ENCODE measurements at places on chromosomes 2 and 18.
A peak's percentile ranks its signal among the peaks of the same experiment; 100 is the strongest.

- no peak for DNase-seq
Measured at GRCh38 chr18:13610555-13611141, 115.7 kb downstream of the FAM210A start.

GRCh38 chr2:30653847-30654246, 153.4 kb downstream of the CAPN13 start:
- DNase-seq, result no peak

DNA sequence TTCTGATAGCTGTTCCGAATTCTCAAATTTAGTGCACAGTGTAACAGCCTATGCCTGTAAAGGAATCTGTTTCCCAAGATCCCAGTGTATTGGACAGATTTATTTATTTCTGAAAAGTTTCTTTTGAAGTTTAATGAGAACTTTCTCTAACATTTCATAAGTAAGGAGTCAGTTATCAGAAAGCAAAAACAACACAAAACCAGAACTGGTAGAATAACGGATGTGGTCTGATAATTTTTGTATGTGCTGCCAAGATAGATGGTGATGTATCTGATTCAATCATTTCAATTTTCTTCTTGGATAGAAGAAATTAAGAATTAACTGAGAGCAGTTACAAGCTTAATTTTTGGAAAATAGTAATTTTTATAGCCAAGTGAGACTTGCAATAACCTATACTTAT, 374.3 kb downstream of the SOCS6 start:
- no peak for DNase-seq

GRCh38 chr2:105405291-105405690, 6.4 kb upstream of the FHL2 start:
- no peak for DNase-seq

GRCh38 chr2:181770150-181770549, 89.8 kb upstream of the NEUROD1 start:
- no peak for DNase-seq

DNA sequence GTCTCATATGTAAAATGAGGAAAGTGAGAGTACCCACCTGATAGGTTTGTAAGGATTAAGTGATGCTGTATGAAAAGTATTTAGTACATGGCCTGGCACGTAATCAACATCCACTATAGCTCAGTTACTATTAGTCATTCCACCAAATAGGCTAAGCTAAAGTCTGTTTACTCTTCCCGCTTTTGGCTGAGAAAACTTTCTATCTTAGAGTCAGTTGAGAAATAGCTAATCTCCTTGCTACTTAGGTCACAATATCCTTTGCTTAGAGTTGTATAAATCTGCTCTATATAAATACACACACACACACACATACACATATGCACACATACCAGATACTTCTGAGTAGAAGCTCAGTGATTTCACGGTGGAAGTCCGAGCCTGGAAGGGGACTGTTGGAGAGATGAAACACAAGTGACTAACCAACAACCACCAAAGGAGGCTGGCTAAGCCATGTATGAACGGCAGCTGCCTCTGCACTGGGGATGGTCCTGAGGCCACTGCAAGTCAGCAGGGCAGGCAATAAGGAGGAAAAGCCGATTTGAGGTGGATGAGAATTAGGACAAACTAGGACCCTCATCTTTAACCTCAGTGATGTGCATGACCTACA, 104.6 kb upstream of the EPHA4 start:
- DNase-seq, result no peak

GRCh38 chr18:7889515-7889914, 322.4 kb downstream of the PTPRM start:
- DNase-seq, result no peak

DNA sequence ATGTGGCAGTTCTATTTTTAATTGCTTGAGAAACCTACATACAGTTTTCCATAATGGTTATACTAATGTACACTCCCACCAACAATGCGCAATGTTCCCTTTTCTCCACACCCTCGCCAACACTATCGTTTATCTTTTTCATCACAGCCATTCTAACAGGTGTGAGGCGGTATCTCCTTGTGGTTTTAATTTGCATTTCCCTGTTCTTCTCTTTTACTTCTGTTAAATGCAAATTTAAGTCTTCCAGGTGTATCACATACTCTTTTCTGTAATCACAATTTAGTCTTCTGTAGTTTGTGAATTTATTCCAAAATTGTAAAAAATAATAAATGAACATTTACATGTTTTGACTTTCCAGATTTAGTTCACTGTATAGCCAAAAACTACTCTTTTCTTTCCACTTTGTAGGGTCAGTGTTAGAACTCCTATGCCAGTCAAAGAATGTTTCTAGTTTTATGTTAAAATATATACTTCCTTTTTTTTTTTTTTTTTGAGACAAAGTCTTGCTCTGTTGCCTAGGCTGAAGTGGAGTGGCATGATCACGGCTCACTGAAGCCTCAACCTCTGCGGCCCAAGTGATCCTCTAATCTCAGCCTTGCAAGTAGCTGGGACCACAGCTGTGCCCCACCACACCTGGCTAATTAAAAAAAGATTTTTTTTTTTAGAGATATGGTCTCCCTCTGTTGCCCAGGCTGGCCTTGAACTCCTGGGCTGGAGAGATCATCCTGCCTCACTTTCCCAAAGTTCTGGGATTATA, 15.4 kb upstream of the ACYP2 start:
- no peak for DNase-seq

- DNase-seq, result peak; percentile 13
Measured at GRCh38 chr2:167140767-167141166, 252.5 kb downstream of the XIRP2 start.

GRCh38 chr2:198857246-198857645, 600.5 kb downstream of the SATB2 start:
- DNase-seq, result no peak

DNA sequence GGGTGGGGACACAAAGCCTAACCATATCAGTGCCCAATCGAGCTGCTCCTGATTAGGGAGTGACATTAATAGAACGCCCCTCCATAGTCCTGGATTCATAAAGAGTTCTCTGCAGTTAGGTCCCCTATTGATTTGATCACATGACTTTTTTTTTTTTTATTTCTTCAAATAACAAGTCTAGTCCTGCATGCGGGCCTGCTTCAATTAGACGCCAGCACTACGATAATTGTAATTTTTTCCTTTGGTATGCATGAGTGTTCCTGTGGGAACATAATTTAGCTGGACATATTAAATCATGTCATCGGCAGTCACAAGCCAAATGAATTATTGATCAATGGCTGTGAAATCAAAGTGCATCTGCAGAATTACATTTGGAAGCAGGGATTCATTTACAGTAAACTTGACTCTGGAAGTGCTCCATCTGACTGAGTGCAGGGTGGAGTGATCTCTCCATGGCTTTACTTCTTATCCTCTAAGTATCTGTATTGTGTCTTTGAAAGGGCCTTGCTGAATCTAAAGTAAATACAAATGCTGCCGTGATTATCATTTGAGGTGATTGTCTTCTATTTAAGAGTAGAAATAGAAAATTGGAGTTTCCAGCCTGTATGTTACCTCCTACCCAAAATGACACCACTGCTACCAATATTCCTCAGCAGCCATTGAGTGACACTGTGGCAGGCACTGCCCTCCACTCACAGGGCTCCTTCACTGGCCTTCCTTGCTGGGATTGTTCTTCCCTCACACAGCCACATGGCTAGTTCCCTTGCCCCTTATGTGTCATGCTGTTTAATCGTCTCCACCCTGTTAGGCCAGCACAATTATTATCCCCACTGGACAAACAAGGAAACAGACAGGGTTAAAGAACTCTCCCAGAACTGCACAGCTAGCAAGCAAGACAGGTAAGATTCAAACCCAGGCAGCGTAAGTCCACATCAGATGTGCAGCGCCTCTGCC, 337.4 kb upstream of the ID2 start:
- no peak for DNase-seq

- no peak for DNase-seq
Measured at GRCh38 chr2:86157009-86157556, 38.2 kb downstream of the IMMT start.

GRCh38 chr2:223797037-223797436, 40.3 kb downstream of the AP1S3 start:
- DNase-seq, result no peak

DNA sequence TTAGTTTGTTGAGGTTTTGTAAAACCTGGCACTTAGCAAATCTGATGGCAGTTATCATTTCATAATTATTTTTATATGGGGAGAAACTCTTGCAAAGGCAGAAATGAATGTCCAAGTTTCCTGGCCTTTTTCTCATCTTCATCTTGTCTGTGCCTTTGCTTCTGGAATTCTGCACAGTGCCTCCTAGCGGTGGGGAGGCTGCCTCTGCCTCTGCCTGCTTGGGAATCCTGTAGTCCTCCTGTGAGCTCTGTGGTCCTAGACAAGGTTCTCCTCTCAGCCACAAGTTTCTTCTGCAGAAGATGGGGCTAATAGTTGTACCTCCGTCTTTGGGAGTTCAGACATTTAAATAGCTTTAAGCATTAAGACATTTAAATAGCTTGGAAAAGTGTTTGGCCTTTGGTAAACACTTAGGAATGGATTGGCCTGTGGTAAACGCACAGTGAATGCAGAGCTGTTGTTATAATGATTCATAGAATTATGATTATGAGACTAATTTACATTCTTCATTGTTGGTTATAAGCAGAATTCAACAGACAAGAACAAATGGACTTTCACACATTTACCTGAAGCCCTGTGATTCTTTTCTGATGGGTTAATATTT, 101.2 kb downstream of the ZNF236 start:
- no peak for DNase-seq

DNA sequence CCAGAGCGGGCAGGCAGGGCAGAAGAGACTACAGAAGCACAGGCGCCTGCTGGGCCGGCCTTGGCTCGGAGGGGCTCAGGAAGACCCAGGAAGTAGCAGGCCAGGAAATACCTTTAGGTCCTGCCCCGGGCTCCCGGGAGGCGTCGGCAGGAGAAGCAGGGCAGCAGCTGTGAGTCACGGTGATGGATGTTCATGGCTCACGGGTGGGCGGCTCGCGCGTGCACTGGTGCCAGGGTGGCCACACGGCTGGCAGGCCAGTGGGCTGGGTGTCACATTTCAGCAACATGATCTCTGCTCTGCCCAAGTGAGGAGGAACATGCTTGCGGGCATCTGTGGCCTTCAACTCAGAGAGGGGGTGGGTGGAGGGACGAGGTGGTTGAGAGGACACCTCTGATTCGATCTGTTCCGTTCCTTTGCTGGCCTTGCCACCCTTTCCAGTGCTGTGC, 139.3 kb downstream of the KLHL29 start:
- DNase-seq, result peak; percentile 60

- no peak for DNase-seq
Measured at GRCh38 chr2:205543937-205544702, 138.2 kb upstream of the NRP2 start.

DNA sequence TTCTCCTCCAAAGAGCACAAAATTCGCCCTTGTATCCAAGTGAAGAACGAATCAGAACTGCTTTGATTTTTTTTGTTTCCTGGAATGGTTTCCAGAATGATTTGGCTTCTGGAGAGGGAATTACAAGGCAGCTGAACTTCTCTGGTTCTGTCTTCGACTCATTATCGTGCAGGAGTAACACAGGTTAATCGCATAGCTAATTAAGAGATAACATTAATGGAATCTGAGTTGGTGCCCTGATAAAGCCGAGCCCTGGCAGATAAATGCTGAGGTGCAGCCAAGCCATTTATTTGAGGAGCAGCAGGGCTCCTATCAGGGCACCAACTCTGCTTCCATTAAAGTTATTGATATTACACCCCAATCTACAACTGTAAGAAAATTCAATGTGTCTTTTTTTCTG, 433.7 kb downstream of the ZNF521 start:
- no peak for DNase-seq

- no peak for DNase-seq
Measured at GRCh38 chr2:70776266-70776665, 8.3 kb upstream of the ADD2 start.

GRCh38 chr18:159037-159652, 788 bp downstream of the USP14 start:
- no peak for DNase-seq

All from right kidney (tissue), 9 donors.